ENCODE measurements at places on chromosomes 4 and X.

DNA sequence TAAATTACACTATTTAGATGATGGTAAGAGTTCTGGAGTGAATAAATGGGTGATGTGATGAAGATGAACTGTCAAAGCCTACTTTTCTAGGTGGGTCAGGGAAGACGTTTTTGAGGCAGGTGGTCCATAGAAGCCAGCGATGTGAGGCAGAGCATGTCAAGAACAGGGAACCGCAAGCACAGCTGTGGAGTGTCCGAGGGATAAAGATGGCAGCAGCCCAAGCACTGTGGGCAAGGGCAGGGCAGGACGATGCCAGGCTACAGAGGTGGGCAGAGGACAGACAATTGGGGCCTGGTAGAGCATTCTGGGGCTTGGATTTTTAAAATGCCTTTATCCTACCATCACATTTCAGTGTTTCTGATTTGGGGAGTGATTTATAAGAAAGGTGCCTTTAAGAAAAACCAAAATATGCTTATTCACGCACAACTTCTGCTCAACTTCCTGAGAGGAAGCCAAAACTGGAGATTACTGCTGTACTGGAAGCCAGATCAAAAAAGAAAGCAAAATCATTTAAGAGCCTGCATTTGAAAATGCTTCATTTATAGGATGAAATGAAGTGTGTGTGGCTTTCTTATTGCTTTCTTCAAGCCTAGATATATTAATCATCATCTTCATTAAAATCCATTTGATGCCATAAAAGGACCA lies 119.0 kb upstream of the WDR17 start:
- DNase-seq, result no peak

GRCh38 chr4:169940460-169940859 lies 85.7 kb downstream of the MFAP3L start:
- no peak for DNase-seq

GRCh38 chr4:2962614-2963174 lies 512 bp downstream of the NOP14 start:
- no peak for DNase-seq

DNA sequence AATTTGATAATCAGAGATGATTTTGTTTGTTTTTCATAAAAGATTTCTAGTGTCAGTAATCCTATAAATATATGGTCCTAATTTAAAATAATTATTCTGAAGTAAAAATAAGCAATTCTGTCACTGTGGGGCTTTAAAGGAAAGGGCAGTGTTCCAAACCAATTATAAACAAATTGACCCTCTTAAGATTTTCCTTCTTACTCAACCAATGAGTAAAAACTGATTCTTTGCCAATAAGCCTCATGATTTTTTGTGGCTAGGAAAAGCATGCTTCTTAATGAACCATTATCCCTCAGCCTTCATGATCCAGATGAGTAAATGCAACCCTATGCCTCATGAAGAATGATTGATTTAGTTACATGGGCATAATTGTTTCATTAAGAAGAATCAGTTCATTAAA lies 1010.4 kb downstream of the ADGRL3 start:
- no peak for DNase-seq

- no peak for DNase-seq
Measured at GRCh38 chrX:64229154-64229553, 1.3 kb downstream of the ASB12 start.

DNA sequence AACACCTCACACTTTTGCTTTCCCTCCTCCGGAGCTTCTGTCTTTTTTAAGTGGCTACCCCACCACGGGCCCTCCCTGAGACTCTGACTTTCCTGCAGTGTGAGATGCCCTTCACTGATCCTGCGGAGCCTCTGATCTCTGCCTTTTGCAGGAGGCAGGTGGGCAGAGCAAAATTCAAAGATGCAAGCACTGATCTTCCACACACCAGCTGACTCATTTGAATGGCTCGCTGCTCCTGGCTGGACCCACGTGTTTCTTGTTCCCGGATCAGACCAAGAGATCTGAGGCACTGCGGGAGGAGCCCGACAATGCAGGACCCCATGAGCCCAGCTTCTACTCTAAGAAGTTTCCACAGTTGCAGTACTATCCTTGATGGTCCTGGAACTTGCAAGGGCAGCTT lies 1607.9 kb upstream of the TENM3 start:
- no peak for DNase-seq

GRCh38 chr4:129346734-129347133 lies 250.8 kb downstream of the C4orf33 start:
- no peak for DNase-seq

- no peak for DNase-seq
Measured at GRCh38 chrX:103783971-103784370, 7.3 kb downstream of the PLP1 start.

GRCh38 chr4:36224972-36225903 lies 19.1 kb downstream of the ARAP2 start:
- no peak for DNase-seq

DNA sequence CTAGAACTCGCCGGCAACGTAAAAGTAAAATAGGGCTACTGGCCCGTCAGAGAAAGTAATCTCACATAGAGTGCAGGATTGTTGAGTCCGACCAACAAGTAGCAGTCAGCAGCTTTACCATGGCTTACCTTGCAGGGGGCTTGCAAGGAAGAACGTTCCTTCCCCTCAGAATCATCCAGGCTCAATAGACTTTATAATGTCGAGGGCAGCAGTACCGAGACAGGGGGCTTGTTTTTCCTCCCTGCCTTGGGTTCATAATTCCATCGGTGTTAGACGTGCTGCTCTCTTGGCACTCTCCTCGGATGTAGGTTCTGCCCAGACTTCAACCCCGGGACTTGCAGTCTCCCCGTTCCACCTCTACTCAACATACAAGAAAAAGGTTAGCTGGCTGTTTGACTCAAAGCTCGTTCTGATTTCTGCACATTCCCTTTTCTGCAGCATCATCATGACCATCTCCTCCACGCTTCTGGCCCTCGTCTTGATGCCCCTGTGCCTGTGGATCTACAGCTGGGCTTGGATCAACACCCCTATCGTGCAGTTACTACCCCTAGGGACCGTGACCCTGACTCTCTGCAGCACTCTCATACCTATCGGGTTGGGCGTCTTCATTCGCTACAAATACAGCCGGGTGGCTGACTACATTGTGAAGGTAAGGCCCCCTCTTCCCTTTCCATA lies 1.5 kb downstream of the SLC10A4 start:
- DNase-seq, result no peak

- DNase-seq, result no peak
Measured at GRCh38 chr4:17013382-17014006, 115.0 kb upstream of the LDB2 start.

- no peak for DNase-seq
Measured at GRCh38 chr4:95288552-95288951, 260.2 kb downstream of the UNC5C start.

DNA sequence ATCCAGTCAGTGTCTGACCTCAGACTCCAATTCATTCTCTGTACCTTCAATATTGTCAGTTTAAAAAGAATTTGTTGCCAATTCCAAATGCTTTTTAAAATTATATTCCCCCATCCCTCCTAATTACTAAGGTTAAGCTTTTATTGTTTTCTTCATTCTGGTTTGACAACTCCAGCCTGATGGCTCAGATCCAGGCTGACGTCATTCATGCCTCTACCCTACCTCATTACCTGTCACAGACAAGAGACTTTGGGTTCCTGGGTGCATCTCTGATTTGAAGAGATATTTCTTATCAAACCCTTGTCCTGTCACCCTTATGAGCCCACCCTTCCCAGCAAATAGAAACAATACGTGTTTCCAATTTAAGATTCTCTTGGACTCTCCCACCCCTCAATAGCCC lies 300.2 kb upstream of the CLNK start:
- no peak for DNase-seq

- DNase-seq, result peak; percentile 55
Measured at GRCh38 chr4:142404191-142404611, 441.9 kb downstream of the INPP4B start.

GRCh38 chr4:102868153-102868780 lies 525 bp upstream of the CISD2 start:
- DNase-seq, result peak; percentile 17

GRCh38 chrX:107773206-107773605 lies 2.4 kb downstream of the TSC22D3 start:
- DNase-seq, result no peak

DNA sequence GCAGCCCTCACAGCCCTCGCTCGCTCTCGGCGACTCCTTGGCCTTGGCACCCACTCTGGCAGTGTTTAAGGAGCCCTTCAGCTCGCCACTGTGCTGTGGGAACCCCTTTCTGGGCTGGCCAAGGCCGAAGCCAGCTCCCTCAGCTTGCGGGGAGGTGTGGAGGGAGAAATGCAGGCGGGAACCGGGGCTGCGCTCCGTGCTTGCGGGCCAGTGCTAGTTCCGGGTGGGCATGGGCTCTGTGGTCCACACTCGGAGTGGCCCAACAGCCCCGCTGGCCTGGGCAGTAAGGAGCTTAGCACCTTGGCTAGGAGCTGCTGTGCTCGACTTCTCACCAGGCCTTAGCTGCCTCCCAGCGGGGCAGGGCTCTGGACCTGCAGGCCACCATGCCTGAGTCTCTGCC lies 192.6 kb downstream of the COX18 start:
- DNase-seq, result no peak

DNA sequence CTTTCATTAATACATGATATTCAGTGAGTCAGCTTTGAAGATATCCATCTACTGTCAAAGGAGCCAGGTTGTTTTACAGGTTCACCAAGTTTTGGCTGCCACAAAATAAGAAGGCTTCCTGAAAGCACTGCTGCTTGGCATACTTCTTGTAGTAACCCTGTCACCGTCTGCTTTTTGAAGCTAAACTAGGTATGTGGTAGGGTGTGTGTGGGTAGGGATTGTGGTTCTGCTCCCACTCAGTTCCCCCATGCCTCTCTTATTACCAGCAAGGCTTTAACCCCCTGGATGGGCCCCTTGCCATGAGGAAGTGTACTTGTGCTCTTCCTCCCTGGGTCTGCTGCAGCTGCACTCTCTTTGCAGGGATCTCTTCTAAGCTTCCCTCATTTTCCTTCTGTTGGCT lies 191.2 kb downstream of the BANK1 start:
- no peak for DNase-seq

DNA sequence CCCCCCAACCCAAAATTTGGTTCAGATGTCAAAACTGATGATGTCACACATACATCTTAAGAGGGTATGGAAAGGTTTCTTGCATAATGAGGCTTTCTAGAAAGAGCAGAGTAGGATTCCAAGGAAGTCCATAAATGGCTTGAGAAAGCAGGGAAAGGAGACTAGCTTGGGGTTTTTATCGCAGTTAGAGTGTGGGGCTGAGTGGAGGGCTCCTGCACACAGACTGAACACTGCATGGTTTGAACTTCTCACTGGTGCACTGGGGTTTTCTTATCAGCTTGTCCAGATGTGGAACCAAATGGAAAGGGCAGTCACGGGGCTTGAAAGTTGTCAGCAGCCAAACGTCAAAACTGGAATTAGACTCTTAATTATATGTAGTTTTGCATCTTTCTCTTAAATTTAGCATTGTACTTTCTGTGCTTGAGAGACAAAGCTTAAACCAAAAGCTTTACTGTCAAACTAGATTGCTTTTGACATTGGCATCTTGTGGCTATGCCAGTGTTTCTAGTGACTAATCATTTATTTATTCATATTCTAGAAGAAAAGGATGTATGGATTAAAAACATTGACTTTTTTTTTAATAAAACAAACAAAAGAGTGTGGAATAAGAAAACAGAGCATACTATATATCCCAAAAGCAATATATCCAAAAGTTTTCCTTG lies 78.3 kb upstream of the STIM2 start:
- no peak for DNase-seq

- DNase-seq, result no peak
Measured at GRCh38 chr4:128660361-128661215, 148.9 kb upstream of the JADE1 start.

DNA sequence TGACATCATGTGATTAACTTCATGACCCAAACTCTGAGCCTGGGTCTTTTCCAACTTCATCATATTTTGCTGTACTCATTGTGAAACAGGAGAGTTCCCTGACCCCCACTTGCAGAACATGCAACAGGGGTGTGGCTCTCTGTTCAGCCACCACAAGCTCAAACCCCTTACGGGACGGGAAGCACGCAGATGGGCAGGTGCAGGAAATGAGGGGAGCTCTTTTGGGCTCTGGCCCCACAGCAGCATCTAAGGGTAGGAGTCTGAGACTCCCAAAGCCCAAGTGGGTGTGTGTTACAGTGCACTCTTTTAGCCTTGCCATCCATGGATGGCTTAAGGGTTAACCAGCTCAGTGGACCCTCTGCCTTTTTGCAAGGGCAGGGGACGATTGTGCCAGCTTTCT lies 599.5 kb upstream of the SMIM31 start:
- DNase-seq, result no peak

- DNase-seq, result no peak
Measured at GRCh38 chrX:52118262-52118661, 49.3 kb upstream of the MAGED4B start.

- DNase-seq, result no peak
Measured at GRCh38 chr4:19329077-19329476, 922.6 kb upstream of the SLIT2 start.

DNA sequence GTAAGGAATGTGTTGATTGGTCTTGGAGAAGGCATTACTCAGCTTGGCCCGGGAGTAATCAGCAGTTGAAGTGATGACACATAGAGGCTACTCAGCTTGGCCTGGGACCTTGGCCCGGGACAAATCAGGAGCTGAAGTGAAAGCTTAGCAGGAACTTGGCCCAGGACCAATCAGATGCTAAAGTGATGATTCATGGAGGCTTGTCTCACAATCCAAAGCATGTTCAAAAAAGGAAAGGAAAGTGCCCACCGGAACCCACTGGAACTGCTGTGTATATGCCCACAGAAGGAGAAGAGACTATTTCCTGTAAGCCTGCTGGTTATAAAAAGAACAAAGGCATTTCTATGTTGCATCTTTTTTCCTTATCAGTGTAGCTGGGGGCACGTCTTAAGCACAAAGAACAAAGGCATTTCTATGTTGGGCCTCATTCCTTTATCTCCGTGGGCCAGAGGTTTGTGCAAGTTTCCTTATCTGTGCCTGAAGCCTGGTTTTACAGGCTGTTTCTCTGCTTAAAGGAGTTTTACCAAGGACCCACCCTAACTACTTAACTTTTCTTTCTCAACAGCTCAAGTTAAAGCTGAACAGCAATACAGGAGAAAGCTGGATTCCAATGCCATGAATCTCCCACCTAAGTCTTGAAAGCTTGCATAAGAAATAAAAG lies 1176.7 kb downstream of the NLGN4X start:
- DNase-seq, result no peak

- no peak for DNase-seq
Measured at GRCh38 chr4:167842487-167842886, 249.8 kb upstream of the ANXA10 start.

DNA sequence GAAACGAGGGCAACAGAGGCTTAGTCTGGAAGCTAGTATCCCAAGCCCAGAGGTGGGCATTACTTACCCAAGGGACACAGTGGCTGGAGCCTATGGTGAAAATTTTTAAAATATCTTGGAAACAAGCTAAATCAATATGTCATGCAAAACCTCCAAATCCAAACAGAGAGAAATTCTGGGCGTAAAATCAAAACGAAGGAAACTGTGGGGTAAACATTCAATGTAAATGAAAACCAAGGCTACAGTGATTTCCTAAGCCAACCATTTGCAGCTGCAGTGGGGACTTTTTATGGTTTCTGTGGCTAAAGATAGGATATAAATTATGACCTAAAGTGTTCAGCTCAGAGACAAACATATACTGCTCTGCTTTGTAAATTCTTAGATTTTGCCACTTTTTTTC lies 507.7 kb upstream of the DIAPH2 start:
- DNase-seq, result no peak
